Dermis blood vessel endothelial cell (primary cell): ENCODE measurements at places on chromosomes 1 and 21. TPM values are rescaled to one million over a fixed set of nuclear protein-coding genes. Genes with fewer than 3 reads are reported as not detected.

- no peak for DNase-seq
Observed at GRCh38 chr1:209547626-209548025, 35.9 kb upstream of the CAMK1G start.

DNA sequence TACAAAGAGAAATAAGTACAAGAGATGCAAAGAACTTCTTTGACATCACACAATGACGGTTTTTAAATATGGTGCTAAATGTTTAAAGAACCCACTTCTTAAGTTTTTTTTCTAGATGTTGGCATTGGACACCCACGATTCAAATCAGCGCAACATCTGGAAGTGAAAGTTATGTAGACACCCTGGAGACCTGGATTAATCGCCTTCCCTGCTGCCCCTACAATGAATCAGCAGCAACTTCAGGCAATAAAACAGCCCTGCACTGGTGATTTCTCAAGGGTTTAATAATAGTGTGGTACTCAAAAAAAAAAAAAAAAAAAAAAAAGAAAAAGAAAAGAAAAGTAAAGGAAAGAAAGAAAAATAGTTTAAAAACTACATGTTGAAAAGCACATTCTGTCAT, 248.3 kb downstream of the NUF2 start:
- no peak for DNase-seq

GRCh38 chr1:191615101-191615821, 543.0 kb upstream of the RGS18 start:
- DNase-seq = no peak

- DNase-seq = no peak
Observed at GRCh38 chr1:194469282-194469681, 1282.9 kb upstream of the B3GALT2 start.

DNA sequence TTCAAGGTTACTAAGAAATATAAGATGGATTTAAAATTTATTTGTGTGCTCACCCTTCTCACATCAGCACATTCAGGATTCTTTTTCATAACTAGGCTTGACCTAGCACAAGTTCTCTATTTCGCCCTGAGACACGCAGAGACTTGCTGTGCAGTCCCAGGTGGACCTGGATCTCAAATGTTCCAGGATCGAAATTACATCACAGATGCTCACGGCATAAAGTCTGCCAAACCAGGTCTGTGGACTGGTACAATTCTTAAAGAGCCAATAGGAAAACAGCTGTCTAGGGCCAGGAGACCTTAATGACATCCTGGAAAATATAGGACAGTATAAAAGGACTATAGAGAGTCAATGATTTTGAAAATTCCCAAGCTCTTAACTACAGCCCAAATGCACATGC, 2.2 kb downstream of the PGBD5 start:
- no peak for DNase-seq

CFAP45 gene
- total RNA-seq = 0.17 and 0.19 TPM in 2 replicates

ITLN1 gene
- not detected in 2 replicates for total RNA-seq

TMEM79 gene
- 1.2 and 1.7 TPM in 2 replicates for total RNA-seq

ABL2 gene
- total RNA-seq = 77.1 and 80.7 TPM in 2 replicates
